SJCRH30 (cell line): ENCODE measurements at places on chromosomes 6 and 20. TPM values are rescaled to one million over a fixed set of nuclear protein-coding genes. Genes with fewer than 3 reads are reported as not detected.

DNA sequence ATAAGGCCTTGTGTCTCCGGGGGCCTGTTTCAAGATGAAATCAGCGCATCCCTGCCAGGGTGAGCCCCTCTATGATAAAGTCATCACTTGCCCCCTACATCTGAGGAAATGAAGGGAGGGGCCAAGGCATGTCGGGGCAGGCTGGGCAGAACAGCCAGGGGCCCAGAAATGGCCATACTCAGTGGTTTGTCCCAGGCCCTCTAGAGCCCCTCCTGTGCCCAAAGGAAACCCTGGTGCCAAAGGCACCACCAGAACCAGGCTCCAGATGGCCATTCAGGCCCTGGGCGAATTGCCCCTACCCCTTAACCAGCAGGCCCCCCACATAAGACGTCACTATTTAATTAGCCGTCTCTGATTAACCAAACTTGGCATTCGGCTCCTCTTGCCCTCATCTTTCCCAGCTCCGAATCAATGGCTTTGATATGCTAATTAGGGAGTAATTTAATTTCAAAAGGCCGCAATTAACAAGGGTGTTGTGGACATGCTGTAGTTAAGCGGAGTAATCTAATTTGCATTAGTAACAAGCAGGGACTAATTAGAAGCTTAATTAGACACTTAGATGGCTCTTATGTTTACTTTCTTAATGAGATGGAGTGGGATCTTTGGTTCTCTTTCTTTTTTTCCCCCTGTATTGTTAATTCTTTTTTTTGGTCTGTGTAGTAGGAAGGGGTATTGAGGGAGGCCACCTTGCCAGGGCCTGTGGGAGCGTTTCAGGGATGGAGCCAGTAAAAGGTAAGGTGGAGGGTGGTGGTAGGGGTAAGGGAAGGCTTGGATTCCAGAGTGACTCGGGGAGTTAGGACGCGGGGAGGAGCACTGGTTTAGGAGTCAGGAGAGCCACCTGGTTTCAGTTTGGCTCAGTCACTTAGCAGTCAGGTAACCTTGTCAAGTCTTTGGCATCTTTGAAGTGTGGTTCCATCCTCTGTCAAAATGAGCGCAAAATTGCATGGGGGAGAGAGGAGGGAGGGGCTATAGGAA, 9.4 kb downstream of the FOXP4 start:
- DNase-seq: no peak

CYB5R4 gene
- total RNA-seq: 18.9 and 20.6 TPM in 2 replicates

GRCh38 chr6:135851442-135852271, at the start of gene PDE7B:
Gene PDE7B, plus strand, starts transcription at chr6:135851701.
- DNase-seq: peak; percentile 81

OR2H2 gene
- not detected in 2 replicates for total RNA-seq

SAPCD1 gene
- total RNA-seq: 0.89 and 1.4 TPM in 2 replicates

SOX18 gene
- 0.13 and 0.14 TPM in 2 replicates for total RNA-seq

- no peak for DNase-seq
Measured at GRCh38 chr6:9527679-9528286, 887.1 kb downstream of the TFAP2A start.

DNA sequence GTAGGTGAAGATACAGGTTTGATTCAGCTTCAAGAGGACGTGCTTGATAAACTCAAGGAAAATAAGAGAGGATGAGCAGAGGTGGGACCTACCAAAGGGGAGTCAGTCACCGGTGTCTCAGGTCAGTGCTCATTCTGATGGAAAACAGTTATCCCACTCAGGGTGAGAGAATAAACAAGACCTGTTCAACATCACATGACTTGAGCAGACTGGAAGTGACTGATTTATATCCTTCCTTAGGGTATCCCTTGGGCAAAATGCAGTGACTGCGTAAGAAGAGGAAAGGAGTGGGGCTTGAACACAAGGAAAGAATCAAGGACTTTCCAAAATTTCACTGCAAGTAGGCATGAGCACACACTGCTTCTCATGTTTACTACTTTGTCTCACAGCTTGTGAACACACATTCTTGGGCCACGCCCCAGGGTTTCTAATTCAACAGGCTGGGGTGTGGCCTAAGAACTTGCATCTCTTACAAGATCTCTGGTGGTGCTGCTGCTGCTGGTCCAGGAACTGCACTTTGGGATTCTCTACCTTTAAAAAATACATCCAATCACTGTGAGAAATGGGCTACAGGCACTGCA, 11.6 kb downstream of the CST3 start:
- no peak for DNase-seq
